ENCODE measurements at places on chromosomes 16 and 17. TPM values are rescaled to one million over a fixed set of nuclear protein-coding genes. Genes with fewer than 3 reads are reported as not detected.

The DLX4 gene
- 0.18 TPM for total RNA-seq

The ZC3H18 gene
- 74.8 TPM for total RNA-seq

The SYCE1L gene
- total RNA-seq, result 17.9 TPM

The PIK3R6 gene
- total RNA-seq, result 6.1 TPM

The SLC6A2 gene
- not detected for total RNA-seq

The IKZF3 gene
- total RNA-seq, result 25.4 TPM

The RANGRF gene
- 41.6 TPM for total RNA-seq

The SEC14L5 gene
- 0.14 TPM for total RNA-seq

The CACNA1H gene
- total RNA-seq, result 1.9 TPM

The CCL14 gene
- not detected for total RNA-seq

Data from activated naive CD4-positive, alpha-beta T cell treated with anti-CD3 and anti-CD28 coated beads, Interleukin-2, amount 10 ng/mL, durations not matched to agents 5 hours and 36 hours (primary cell).